ENCODE measurements at places on chromosomes 16 and 17. TPM values are rescaled to one million over a fixed set of nuclear protein-coding genes. Genes with fewer than 3 reads are reported as not detected.

DNA sequence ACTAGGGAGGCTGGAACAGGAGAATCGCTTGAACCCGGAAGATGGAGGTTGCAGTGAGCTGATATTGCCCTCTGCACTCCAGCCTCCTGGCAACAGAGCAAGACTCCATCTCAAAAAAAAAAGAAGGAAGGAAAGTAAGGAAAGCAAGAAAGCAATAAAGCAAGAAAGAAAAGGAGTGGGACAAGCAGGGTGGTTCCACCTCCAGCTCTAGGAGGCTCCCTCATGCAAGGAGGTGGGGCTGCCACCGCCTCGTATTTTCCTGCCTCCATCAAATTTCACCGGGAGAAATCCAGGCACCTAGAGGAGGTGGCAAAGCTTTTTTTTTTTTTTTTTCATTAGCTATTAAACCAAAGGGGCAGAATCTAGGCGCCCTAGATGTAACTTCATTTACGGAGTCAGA is 1.0 kb downstream of the CYB561 start:
- DNase-seq = no peak

- no peak for DNase-seq
Measured at GRCh38 chr17:62737513-62737912, 70.6 kb downstream of the MARCHF10 start.

DNA sequence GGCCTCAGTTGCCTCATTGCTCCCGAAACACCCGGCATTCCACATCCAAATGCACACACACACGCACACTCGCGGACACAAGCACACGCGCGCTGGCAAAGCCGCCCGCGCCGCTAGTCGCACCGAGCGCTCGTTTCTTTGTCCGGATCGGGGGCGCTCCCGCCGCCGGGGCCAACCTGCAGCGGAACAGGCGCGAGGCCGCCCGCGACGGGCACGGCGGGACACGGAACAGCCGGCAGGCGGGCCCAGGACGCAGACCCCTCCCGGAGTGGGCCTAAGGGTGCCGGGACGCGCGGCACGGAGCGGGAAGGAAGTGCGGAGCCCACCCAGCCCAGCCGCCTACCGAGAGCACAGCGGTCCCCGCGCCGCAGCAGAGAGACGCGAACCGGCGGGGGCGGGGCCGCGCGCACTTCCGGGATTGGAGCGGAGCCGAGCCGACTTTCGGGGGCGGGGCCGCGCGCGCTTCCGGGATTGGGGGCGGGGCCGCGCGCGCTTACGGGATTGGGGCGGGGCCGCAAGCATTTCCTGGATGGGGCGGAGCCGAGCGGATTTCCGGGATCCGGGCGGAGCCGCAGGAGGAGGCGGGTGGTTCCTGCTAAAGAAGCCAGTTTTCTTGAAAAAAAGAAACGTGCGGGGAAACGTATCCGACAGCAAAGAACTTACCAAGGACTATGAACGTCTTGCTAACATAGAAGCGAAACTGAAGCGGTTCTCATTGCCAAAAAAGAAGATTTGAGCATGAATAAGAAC is at the start of gene CYBC1:
Gene CYBC1 (minus strand): TSS at position 396 of the 750 bp plus-strand sequence. CDS start 1,498 bp downstream, outside the sequence.
- DNase-seq = peak; percentile 95

GRCh38 chr16:67481561-67482232 is 740 bp upstream of the ATP6V0D1 start:
- DNase-seq = peak; percentile 60

DNA sequence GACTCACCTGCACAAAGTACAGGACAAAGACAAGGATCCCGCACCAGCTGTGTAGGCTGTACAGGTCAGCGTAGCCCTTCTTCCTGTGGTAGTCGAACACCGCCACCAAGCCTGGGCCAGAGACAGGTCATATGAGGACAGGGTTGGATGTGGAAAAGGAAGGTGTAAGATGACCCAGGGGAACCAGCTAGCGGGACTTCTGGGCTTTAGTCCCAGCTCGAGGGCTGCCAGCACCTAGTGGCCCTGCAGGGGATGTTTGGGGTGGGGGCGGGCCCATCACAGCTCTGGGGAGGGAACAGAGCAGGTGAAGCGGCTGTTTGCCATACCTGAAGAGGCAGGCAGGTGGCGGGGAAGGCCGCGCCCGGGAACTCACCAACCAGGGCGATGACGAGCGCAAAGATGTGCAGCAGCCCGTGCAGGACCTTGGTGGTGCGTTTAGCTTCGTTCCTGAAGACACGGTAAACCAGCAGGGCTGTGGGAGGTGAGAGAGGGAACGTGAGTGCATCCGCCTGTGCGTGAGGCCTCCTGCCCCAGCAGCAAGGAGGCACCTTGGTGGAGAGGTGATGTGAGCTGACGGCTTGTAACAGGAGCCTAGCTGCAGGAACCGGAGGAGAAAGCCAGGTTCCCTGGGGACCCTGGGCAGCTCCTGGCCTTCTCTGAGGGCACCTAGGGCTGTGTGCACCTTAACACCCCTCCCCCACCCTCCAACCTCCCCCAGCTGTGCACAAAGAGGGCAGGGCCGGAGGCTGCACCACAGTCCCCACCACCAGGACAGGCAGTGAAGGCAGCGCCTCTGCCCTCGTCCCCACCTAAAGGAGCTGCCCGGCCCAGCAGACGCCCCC is 10.2 kb downstream of the CYB561 start:
- no peak for DNase-seq

DNA sequence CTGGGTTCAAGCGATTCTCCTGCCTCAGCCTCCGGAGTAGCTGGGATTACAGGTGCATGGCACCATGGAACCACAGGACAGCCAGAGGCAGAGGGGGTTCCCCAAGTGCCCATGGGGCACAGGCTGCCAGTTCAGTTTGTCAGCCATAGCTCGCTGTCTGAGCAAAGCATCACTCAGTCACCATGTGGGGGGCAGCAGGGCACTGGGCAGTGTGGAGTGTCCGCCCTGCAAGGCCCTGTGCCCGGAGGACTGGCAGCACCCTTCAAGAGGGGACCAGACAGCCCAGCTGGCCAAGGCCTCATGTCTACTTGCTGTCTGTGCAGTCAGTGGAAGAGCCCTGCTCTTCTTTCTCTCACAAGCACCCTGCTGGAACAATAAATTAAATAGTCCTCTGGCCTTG is 6.4 kb downstream of the ALYREF start:
- DNase-seq = no peak

- DNase-seq = no peak
Measured at GRCh38 chr16:70444249-70445063, 5.6 kb upstream of the ST3GAL2 start.

DNA sequence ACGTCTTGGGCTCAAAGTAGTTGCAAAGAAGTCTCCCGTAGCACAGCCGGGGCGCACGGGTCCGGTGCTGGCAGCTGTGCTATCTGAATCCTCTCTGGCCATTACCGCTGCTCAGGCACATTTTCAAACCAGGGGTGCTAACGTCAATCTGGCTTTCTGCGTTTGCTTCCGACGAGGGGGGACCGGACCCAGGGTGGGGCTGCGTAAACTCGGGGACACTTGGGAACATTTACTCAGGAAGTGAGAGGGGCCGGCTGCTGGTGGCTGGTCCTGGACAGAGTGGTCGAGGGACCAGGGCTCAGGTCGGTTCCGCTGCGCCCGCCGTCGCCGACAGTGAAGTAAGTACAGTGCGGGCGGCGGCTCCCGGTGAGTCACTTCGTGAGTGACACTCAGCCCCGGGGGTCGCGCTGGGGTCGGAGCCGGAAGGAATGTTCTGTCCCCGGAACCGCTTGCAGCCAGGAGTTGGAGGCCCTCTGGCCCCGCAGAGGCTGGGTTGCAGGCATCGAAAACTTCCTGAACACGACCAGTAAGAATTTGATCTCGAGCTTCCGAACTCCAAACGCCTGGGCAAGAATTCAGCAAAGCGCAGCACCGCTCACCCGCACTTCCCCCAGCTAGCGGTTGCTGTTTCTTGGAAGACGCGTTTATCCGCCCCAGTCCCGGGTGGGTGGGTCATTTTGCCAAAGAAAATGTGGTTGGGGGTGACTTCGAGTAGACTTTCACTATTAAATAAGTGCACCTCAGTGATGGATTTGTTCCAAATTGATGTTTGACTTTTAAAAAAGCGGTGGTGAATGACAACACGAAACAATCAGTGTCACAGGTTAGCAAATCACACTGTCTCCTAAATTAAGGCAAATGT is 1.4 kb upstream of the HS3ST3B1 start:
- DNase-seq = peak; percentile 65

DNA sequence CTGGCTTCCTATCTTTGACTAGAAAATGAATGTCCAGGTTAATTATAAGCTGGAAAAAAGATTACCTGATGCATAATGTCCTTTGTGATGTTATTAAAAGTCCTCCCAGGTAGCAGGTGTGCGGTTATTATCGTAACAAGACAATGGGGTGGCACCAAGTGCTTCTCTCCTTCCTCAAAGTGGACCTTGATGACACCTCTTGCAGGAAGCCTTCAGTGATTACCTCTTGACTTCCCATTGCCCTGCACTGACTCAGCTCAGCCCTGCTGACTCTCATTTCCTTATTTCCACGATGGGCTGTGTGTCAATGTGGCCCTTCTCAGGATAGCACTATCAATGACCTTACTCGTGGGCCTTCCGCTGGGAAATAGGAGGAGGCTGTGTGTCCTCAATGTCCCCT is 477.4 kb upstream of the CCL2 start:
- DNase-seq = no peak

- peak; percentile 58 for DNase-seq
Measured at GRCh38 chr17:19645734-19646201, 2.8 kb upstream of the ALDH3A2 start.

- DNase-seq = no peak
Measured at GRCh38 chr16:87968541-87968940, 17.3 kb downstream of the BANP start.

GRCh38 chr17:4679658-4680057 is 24.3 kb downstream of the PELP1 start:
- DNase-seq = no peak

- DNase-seq = no peak
Measured at GRCh38 chr16:3665508-3665907, 11.0 kb downstream of the DNASE1 start.

- DNase-seq = no peak
Measured at GRCh38 chr16:46828943-46829342, 2.0 kb downstream of the C16orf87 start.

Gene ICAM2
- 69.2 TPM for total RNA-seq

Gene ZFHX3
- total RNA-seq = 29.3 TPM

Gene TNK1
- total RNA-seq = 4.1 TPM

Gene HAS3
- total RNA-seq = 12.6 TPM

Gene PTX4
- total RNA-seq = not detected

Gene BAIAP3
- 8.4 TPM for total RNA-seq

Gene SLC9A5
- total RNA-seq = 2.8 TPM
